ENCODE measurements at places on chromosomes 11 and 22.

- DNase-seq: no peak
Measured at GRCh38 chr11:83011333-83012167, 60.1 kb downstream of the RAB30 start.

GRCh38 chr11:75028321-75028720 lies 39.6 kb downstream of the NEU3 start:
- no peak for DNase-seq

GRCh38 chr11:70057080-70057479 lies 21.0 kb upstream of the ANO1 start:
- no peak for DNase-seq

- DNase-seq: no peak
Measured at GRCh38 chr22:27046086-27046485, 388.7 kb downstream of the MIAT start.

DNA sequence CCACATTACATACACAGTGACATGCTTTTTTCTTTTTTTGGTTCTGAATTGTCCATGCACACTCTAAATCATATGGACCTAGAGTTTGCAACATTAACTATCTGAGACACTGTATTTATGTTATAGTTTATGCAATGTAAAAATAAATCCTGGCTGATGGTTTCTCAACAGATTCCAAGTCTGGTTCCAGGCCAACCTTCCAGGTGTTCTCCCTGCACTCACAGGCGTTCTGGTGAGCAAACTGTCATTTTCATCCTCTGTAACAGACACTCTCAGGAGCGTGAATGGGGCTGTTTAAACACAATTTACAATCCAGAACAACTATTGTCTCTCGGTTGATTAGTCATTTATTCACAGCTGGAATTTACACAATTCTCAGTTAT lies 36.5 kb upstream of the ANKK1 start:
- DNase-seq: no peak

- no peak for DNase-seq
Measured at GRCh38 chr11:33271059-33271458, 13.9 kb downstream of the HIPK3 start.

DNA sequence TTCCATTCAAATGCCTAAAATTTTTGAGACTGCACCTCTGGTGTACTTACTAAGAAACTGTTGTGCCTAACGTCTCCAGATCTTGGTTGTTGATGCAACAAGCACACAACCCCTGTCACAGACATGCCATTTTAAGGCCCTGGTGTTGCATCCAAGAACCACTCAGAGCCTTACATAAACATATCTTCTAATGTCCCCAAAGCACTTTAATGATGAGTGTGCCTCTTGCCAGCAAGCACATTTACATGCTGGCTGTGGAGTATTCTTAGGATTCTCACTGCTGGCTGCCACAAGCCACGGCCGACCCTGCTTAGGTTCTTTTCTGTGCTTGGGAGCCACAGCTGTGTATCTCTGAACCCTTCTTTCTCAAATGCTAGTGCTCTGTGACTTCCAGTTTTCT lies 201.4 kb downstream of the ADAMTS15 start:
- no peak for DNase-seq

- DNase-seq: no peak
Measured at GRCh38 chr11:6307876-6308275, 12.4 kb downstream of the CAVIN3 start.

GRCh38 chr11:120052196-120052775 lies 85.6 kb downstream of the TRIM29 start:
- peak; percentile 53 for DNase-seq

- DNase-seq: no peak
Measured at GRCh38 chr11:103812680-103813079, 223.8 kb upstream of the DDI1 start.

DNA sequence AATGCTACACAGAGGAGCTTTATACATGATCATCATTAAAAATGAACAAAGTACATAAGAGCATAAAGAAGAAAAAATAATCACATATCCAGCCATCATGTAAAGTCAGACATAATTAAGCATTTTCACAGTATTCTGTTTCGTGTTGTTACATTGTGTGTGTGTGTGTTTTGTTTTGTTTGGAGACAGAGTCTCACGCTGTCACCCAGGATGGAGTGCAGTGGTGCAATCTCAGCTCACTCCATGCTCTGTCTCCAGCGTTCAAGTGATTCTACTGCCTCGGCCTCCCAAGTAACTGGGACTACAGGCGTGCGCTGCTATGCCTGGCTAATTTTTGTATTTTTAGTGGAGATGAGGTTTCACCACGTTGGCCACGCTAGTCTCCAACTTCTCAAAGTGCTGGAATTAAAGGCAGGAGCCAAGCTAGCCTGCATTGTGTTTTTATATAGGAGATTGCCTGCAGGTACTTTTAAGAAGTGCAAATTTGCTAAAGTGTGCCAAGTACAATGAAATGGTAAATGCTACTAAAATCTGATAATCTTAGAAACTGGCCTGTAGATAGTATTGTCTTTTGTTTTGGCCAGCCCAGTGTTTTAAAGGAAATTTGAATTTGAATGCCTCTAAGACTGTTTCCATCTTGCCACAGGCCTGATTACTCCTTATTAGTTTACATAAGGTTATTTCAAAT lies 7.8 kb downstream of the CTSC start:
- DNase-seq: no peak

DNA sequence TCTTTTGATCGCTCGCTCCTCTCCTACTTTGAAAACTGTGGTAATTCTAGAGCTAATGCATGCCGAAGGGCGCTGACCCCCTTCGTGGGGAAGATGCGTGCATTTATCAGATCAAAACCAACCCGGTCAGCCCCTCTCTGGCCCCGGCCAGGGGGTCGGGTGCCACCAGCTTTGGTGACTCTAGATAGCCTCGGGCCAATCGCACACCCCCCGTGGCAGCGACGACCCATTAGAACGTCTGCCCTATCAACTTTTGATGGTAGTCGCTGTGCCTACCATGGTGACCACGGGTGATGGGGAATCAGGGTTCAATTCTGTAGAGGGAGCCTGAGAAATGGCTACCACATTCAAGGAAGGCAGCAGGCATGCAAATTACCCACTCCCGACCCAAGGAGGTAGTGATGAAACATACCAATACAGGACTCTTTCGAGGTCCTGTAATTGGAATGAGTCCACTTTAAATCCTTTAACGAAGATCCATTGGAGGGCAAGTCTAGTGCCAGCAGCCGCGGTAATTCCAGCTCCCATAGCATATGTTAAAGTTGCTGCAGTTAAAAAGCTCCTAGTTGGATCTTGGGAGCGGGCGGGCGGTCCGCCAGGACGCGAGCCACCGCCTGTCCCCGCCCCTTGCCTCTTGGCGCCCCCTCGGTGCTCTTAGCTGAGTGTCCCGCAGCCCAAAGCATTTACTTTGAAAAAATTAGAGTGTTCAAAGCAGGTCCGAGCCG lies 3898.2 kb upstream of the OR11H1 start:
- DNase-seq: peak; percentile 74

DNA sequence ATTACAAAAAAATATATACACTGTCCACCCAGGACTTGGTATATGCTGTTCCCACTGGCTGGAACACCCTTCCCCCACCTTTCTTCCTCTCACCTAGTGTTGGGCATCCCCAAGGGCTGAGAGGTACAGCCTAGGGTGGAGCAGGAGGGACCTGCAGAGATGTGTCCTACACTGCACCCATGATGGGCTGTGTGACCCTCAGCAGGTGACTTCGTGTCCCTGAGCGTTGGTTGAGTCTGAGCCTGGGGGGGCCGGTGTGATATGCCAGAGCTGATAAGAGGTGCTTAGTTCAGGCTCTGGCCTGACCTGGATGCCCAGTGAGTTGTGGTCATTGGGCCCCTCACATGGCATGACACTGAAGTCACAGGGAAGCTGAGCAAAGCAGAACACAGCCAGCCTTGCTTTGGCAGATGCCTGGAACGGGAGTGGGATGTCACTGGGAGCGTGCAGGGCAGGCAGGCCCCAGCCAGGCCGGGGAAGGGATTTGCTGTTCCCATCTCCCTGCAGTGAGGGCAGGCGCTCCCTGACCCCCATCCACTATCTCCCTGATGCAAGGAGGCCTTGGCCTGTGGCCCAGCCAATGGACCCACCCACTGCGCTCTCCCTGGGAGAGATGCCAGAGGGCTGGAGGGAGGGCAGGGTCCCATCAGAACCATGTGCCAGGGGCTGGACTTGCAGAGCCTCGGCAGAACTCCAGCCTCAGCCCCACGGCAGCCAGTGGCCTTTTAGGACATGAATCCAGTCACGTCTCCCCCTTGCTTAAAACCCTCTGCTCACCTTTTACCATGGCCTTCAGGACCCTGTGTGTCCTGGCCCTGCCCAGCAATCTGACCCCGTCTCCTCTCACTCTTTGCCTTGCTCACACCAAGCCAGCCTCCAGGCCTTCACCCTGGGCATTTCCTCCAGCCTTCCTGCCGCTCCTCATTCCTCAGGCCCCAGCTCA lies 138.9 kb downstream of the MN1 start:
- no peak for DNase-seq

GRCh38 chr11:119886667-119887230 lies 157.7 kb upstream of the NECTIN1 start:
- no peak for DNase-seq

DNA sequence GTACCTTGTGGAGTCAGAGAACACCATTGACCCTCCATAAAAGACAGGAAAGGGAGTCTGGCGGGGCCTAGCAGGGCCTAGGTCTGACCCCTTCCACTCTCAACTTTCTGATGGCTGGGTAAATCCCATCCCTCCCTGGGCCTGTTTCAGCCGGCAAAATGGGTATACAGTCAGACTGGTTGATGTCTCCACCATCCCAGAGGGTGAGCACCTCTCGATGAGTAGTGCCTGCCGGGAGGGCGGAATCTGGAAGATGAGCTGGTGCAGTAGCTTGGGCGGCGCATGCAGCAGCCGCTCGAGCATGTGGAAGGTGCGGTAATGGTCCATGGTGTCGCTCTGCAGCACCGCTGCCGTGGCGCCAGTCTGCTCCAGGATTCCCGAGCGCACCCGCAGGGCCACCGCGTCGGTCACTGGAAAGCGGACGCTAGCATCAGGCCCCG lies 528 bp downstream of the FIBP start:
- DNase-seq: no peak

DNA sequence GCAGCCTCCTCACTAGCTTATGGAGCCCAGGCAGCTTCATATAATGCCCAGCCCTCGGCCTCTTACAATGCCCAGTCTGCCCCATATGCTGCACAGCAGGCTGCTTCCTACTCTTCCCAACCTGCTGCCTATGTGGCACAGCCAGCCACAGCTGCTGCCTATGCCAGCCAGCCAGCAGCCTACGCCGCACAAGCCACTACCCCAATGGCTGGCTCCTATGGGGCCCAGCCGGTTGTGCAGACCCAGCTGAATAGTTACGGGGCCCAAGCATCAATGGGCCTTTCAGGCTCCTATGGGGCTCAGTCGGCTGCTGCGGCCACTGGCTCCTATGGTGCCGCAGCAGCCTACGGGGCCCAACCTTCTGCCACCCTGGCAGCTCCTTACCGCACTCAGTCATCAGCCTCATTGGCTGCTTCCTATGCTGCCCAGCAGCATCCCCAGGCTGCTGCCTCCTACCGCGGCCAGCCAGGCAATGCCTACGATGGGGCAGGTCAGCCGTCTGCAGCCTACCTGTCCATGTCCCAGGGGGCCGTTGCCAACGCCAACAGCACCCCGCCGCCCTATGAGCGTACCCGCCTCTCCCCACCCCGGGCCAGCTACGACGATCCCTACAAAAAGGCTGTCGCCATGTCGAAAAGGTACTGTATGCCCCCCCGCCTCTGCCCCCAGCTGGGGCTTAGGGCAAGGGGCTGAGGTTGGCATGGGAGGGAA lies 8.8 kb downstream of the RBM14 start:
- no peak for DNase-seq

- no peak for DNase-seq
Measured at GRCh38 chr11:76291576-76292526, 85.5 kb upstream of the WNT11 start.

DNA sequence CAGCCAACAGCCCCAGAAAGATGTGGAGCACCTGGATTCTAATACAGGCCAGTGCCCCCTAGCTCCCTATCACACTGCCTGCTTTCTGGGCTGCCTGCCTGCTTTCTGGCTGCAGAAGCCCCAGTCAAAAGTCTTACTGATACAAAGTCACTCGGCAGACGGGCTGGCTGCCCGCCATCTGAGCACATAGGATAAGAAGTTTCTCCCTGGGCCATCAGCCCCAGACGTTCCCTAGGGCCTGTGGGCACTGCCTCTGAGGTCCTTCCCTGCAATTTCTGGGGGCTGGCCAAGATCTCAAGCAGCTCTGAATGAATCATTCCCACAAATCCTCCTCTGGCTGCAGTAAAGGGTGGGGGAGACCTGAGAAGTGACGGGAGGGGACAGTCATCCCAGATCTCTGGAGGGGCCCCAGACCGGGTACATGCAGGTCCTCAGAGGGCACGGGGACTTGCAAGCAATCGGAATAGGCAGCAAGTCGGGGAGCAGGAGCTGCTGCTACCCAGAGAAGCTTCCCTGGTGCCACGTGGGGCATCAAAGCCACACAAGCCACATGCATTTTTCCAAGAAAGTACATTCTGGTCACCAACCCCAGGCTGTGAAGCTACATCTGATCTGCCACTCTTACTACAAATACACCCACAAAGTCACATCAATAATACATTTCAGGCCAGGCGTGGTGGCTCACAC lies 4.7 kb downstream of the TPST2 start:
- DNase-seq: peak; percentile 79

DNA sequence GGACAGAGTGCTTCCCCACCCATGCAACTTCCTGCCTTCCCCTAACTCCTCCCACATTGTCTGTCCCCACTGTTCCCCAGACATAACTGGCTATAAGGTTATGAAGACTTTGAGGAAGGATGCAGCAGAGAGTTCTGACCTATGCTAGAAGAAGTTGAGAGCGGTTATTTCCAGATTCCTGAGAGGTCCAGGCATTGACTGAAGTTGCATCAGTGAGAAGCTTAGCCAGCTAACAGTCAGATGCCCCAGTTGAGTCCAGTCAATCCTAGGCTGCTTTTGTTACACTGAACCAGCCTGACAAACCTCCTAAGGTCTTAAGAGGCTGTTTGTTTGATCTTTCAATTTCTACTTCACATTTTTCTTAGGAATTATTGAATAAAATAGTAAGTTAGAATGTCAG lies 937.9 kb upstream of the CCDC90B start:
- DNase-seq: no peak

- DNase-seq: no peak
Measured at GRCh38 chr11:62933285-62933684, 12.1 kb upstream of the CHRM1 start.

GRCh38 chr11:122050021-122050690 lies 65.9 kb downstream of the BLID start:
- DNase-seq: no peak
